ENCODE measurements at places on chromosomes 1 and 21.
A peak's percentile ranks its signal among the peaks of the same experiment; 100 is the strongest.

DNA sequence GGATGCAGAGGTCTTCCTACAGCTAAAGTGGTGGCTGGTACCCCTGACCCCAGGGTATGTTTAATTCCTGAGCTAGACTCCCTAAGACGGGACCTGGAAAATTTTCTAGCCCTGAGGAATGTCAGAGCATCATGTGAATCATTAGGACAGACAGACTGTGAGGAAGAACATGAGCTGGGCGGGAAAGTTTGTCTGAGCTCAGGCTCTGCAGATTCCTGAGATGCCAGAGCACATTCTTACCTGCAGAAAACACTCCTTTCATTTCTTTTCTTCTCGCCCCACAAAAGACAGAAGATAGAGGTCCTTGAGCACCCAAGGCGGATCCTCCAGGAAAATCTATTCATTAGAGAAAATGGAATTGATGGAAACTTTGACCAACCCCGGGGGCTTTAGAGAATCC lies 6.5 kb downstream of the CAPN2 start:
- no peak for DNase-seq

- no peak for DNase-seq
Observed at GRCh38 chr1:230648114-230648513, 5.8 kb downstream of the COG2 start.

DNA sequence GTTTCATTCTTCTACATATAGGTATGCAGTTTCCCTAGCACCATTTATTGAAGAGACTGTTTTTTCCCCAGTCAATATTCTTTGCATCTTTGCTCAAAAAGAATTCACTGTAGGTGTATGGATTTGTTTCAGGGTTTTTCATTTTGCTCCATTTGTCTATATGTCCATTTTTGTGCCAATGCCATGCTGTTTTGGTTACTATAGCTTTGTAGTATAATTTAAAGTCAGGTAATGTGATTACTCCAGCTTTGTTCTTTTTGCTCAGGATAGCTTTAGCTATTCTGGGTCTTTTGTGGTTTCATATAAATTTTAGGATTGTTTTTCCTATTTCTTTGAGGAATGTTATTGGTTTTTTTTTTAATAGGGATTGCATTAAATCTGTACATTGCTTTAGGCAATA lies 15.9 kb upstream of the SMAP2 start:
- DNase-seq = no peak

DNA sequence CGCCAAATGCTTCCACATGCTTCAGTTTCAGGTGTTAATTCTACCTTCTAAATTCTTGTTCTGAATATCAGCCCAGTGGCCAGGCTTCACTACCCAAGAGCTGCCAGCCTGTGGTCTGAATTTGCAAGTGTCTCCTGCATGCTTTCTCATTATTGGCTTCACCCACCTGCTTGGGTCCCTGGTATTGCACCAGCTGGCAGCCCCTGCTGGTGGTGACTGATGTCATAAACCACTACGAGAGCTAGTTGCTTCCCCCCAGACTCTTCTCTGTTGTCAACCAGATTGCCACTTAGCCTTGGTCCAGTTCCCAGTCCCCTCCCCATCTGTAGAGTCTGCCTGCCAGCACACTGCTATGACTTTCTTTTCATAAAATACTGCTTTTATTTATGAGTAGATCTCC lies 197.7 kb upstream of the DUSP10 start:
- DNase-seq = no peak

DNA sequence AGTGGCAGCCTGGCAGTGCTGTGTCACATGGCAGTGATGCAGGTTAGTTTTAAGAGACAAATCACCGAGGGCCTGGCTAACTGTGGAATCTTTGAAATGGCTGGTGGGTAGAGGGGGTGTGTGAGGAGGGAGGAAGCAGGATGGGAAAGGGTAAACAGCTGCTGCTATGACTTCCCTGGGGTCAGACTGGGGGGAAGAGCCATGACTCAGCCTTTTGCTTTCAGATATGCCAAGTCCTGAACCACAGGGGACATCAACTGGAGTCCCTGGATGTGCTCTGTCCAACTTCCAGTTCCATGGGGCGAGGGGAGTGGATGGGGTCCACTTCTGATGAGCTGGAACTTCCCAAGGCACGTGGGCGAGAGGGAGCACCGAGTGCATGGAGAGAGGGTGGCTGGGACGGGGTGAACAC lies 121.1 kb upstream of the ADAR start:
- DNase-seq = no peak

DNA sequence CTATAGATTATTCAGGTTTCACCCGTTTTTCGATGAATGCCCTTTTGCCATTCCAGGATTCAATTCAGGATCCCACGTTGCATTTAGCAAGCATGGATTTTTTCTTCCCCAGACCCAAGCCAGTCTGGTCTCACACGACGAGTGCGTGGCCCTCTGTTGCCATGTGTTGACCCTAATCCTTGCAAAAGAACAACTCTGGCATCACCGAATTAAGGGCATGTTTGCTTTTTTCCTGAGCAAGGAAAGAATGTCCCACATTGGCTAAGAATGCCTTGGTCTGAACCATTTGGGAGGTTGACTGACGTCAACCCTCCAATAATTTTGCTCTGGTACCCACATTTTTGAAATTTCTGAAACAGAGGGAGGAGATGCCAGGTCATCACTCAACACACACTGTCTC lies 153.0 kb upstream of the WNT4 start:
- no peak for DNase-seq

GRCh38 chr21:41824466-41825207 lies 54.5 kb downstream of the PRDM15 start:
- no peak for DNase-seq

DNA sequence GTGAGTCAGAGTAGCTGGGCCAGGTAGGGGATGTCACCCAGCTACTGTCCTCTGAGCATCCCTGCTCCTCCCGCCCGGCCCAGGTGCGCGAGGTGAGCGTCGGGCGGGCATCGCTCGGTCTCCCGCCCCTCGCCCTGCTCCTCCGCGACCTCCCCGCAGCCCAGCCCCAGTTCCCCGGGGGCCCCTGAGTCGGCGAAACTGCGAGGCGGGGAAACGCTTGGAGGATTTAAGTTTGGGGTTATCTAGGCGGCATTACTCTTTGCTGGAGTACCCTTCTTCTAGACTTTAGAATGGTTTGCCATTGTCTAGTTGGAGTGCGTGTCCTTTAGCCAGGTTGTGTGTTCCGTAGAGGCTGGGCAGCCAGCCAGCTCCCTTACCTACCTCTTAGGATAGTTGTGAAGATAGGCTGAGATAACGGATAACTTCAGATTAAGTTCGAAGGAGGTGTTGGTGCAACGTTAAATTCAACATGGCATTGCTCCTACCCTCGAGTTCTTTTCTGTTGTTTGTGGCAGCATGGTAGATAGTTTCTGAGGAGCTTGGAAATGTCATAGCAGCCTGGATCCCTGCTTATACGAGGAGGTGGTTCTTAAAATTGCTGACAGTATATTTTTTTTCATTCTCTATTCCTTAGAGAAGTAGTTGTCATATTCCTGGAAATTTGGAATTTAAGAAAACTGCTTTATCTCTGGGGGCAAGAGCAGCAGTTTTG lies 697 bp downstream of the AGO3 start:
- DNase-seq = no peak

GRCh38 chr1:160606611-160607010 lies 27.3 kb upstream of the CD84 start:
- DNase-seq = no peak

DNA sequence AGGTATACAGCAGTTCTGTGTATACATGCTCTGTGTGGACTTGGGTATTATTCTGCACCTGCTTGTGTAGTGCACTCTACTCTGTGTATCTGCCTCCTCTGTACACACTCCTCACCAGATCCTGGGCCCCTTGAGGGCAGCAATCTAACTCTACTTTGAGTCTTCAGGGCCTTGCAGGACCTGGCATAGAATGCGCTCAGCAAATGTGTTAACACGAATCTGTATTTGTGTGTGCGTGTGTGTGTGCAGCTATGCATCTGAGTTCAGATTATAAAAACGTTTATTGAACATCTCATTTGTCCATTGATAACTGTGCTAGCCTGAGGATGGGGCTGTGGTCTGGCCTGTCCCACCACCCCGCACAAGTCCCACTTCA lies 3.9 kb upstream of the MEF2D start:
- DNase-seq = peak; percentile 44

DNA sequence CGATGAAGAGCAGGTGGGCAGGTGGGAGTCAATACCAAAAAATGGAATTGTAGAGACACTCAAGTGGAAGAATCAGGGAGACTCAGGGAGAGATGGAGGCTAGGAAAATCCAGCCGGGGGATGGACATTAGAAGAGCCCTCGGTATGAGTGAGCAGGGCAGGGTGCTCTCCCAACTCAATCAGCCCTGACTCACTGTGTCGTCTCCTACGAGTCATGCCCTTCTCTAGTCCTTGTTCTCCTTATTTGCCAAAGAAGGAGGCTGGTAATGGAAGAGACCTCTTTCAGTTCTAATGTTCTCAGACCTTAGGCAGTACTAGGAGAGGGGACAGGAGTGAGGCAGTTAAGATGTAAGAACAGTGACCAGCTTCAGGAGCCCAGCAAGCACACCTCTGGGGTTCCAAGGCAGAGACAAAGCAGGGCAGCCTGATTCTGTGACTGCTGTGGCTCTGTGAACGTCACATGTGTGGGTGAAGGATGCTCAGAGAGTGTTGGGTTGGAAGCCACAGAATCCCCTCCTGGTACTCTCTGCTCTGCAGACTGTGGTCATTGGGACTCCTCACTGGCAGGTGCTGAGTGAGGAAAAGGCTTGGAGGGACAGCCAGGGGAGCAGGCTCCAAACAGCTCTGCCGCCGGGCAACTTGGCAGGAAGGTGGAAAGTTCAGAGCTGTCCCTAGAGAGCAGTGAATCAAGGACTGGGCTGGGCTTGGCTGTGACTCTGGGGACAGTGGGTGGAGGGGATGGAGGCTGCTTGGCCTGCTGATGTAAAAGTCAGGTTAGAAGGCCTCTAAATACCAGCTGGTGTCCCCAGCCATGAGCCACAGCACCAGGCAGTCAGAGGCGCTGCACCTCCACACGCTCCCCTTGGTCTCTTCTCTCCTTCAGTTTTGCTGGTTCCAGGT lies 11.1 kb upstream of the GJA5 start:
- no peak for DNase-seq

- DNase-seq = no peak
Observed at GRCh38 chr21:31929548-31929947, 56.7 kb downstream of the HUNK start.

GRCh38 chr21:41835711-41836154 lies 43.4 kb downstream of the PRDM15 start:
- DNase-seq = no peak

DNA sequence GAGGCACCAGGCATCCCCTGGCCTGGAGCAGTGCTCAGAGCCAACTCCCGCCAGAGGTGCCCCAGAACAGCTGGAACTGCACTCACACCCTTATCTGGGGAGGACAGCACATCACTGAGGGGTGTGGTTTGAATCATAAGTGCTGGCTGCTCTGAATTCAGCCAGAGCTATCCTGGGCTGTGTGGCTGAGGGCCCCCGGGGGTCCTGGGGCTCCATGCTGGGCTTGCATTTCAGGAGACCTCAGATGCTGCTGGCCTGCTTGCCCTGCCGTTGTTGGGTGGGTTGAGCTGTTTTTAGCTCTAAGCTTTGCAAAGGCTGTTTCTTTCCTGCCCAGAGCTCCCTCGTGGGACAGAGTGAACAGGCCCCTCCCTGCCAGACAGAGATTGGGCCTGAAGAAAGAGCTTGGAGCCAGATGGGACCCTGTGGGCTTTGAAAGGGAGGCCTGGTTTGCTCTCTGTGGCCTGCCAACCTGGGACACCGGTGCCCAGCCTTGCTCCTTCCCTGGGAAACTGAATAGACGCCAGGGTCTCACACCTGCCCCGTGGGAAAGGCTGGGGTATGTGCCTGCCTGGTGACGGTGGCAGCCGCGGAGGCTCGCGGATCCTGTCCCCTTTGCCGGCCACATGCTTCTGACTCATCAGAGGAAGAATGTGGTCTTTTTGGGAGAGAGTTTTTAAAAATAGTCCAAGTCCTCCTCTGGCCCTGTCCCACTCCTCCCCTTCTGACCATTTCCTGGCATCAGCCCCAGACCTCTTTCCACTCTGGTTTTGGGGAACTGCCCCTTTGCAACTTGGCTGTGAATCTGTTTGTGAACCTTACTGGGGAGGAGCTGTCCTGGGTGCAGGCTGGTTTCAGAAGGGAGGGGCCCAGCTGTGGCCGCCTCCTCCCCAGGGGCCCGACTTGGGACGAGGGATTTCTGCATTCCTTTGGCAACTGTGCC lies 30.0 kb downstream of the ARHGEF10L start:
- no peak for DNase-seq

GRCh38 chr1:42965378-42965777 lies 6.7 kb upstream of the SLC2A1 start:
- no peak for DNase-seq

- DNase-seq = no peak
Observed at GRCh38 chr1:77642941-77643340, 39.5 kb downstream of the ZZZ3 start.

DNA sequence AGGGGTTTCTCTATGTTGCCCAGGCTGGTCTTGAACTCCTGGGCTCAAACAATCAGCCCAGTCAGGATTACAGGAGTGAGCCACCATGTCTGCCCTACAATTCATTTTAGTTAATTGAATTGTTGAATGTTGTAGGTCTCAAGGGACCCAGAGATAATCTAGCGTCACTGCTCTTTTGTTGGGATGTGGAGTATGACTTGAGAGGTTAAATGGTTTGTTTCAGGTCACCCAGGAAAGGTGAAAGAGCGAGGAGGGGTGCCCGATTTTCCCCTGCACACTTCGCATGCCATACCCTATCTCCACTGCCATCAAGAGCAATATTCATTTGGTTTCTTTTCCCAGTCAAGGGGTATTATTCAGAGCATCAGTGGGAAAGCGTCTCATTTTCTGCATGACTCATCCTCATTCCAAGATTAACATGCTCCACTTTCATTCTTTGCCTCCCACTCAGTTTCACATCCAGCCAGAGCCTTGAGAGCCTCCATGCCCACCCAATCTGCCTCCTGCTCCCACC lies 13.1 kb upstream of the SLC30A1 start:
- no peak for DNase-seq

GRCh38 chr21:28333578-28334075 lies 659.0 kb downstream of the LTN1 start:
- DNase-seq = no peak

- no peak for DNase-seq
Observed at GRCh38 chr1:178490967-178491366, 5.8 kb downstream of the CLEC20A start.

GRCh38 chr1:24641646-24642151 lies 1.4 kb upstream of the SRRM1 start:
- DNase-seq = peak; percentile 34
